ENCODE measurements at places on chromosomes 7 and 10.

- no peak for DNase-seq
Observed at GRCh38 chr7:69859342-69859741, 261.1 kb downstream of the AUTS2 start.

DNA sequence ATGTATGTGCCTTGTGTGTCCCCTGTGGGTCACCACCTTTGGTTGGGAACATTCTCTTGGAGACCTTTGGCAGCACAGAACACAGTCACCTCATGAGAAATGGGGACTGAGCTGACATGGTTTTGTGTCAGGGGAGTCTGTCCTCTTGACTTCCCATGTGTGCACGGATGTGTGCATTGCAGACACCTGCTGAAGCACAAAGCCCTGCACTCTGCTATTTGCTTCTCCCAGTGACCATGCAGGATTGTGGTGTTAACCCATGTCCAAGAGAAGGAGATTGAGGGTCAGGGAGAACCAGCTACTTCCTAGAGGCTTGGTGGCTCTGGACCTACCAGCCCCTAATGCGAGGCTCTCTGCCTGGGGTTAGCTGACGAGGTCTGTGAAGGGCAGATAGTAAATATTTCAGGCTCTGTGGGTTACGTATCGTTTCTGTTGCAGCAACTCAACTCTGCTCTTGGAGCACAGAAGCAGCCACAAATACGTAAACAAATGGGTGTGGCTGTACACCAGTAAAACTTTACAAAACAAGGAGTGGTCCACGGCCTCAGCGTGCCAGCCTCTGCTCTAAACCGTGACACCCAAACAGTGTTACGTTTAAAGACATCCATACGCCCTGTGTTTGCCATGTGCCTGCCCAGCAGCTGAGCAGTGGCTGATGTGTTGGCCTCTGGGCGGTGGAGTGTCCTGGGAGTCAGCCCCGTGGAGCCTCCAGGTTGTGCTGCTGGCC, 51.7 kb downstream of the ADCY1 start:
- DNase-seq = no peak

GRCh38 chr10:88831709-88832108, 19.9 kb downstream of the ANKRD22 start:
- DNase-seq = no peak

- no peak for DNase-seq
Observed at GRCh38 chr7:97015279-97015678, 9.4 kb downstream of the DLX5 start.

- no peak for DNase-seq
Observed at GRCh38 chr7:123622660-123623386, 21.2 kb downstream of the ASB15 start.

GRCh38 chr7:6588566-6588965, 1.3 kb upstream of the INTS15 start:
- no peak for DNase-seq

DNA sequence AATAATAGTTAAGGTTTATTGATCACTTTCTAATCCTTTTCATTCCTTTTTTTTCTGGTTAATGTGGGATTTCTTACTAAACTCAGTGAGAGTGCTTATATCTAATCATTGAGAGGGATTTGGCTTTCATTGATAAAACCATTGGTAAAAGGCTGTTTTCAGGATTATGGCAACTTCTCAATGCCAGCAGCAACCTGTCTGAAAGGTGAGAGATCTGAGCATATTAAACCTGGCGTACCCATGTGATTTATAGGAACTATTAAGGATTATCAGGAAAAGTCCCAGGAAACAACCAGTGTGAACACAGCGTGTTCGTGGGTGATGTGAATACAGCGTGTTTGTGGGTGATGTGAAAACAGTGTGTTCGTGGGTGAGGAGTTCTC, 65.9 kb downstream of the PDIA4 start:
- no peak for DNase-seq

GRCh38 chr7:90988996-90989765, 275.1 kb upstream of the FZD1 start:
- DNase-seq = no peak

- DNase-seq = no peak
Observed at GRCh38 chr10:132479603-132480221, 57.9 kb upstream of the INPP5A start.
